Stimulated activated CD8-positive, alpha-beta memory T cell treated with anti-CD3 and anti-CD28 coated beads, Interleukin-4, amount 100 ng/mL, for 4 hours (primary cell): ENCODE measurements at places on chromosomes 2 and 18.
A peak's percentile ranks its signal among the peaks of the same experiment; 100 is the strongest.

GRCh38 chr2:64460330-64460729, 6.4 kb downstream of the LGALSL start:
- no peak for DNase-seq

DNA sequence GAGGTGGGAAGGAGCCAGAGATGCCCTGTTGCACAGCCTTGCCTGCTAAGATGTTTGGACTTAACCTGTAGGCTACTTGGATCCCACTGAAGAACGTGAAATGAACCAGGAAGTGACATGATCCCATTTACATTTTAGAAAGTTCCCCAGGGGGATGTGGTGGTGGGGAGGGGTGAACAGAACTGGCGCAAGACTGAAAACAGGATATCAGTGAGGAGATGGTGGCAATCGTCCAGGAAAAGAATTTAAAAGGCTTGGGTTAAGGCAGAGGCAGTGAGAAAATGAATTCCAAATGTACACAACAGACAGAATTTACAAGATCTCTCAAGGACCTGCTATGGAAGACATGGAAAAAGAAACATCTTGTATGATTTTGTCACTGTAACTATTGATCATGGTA, 42.3 kb downstream of the SULT1C2 start:
- no peak for DNase-seq

- DNase-seq = no peak
Measured at GRCh38 chr2:46534589-46534988, 55.2 kb downstream of the TMEM247 start.

- no peak for DNase-seq
Measured at GRCh38 chr18:8673256-8674209, 31.8 kb upstream of the MTCL1 start.

DNA sequence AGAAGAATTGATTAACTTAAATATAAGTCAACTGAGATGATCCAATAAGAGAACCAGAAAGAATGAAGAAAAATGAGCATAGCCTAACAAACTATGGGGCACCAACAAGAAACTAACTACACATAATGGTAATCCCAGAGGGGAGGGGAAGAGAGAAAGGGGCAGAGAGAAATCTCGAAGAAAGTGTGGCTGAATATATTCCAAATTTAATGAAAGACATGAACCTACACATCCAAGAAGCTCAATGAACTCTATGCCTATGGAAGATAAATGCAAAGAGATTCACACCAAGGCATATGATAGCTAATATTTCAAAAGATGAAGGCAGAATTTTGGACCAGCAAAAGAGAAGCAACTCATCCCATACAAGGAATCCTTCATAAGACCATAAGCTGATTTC, 649.2 kb downstream of the ZEB2 start:
- no peak for DNase-seq

DNA sequence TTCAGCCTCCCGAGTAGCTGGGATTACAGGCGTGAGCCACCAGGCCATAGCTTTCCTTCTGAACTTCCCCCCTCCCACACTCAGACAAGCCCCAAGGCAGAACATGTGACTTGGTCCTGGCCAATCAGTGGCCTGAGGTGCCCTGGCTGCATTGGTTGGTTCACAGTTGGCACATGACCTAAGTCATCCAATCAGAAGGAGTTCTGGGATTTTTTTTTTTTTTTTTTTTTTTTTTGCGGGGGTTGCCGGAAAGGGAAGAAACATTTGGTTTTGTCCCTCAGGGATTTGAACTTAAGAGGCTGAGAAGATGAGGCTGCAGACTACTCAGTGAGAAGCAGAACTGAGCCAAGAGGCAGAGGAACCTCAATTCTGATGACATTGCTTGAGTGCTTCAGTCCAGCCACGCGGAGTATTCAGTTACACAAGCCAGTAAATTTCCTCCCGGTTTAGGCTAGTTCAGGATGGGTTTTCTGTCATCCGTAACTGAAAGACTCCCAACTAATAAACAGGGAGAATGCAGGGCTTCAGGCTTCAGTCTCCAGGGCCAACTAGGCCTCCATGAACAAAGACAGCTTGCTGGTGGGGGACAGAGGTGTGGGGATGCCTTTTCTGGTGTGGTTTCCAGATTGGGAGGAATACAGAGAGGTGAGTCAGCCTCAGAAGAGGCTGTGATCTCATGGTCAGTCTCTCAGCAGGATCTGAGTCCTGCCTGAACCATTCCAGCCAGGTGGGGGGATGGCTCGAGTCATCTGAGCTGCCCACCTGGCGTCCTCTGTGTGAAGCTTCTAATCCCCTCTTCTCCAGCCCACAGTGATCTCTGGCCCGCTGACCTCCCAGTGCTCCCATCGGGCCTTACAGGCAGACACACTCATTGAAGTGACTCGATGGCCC, 9.2 kb downstream of the PTMA start:
- DNase-seq = no peak

DNA sequence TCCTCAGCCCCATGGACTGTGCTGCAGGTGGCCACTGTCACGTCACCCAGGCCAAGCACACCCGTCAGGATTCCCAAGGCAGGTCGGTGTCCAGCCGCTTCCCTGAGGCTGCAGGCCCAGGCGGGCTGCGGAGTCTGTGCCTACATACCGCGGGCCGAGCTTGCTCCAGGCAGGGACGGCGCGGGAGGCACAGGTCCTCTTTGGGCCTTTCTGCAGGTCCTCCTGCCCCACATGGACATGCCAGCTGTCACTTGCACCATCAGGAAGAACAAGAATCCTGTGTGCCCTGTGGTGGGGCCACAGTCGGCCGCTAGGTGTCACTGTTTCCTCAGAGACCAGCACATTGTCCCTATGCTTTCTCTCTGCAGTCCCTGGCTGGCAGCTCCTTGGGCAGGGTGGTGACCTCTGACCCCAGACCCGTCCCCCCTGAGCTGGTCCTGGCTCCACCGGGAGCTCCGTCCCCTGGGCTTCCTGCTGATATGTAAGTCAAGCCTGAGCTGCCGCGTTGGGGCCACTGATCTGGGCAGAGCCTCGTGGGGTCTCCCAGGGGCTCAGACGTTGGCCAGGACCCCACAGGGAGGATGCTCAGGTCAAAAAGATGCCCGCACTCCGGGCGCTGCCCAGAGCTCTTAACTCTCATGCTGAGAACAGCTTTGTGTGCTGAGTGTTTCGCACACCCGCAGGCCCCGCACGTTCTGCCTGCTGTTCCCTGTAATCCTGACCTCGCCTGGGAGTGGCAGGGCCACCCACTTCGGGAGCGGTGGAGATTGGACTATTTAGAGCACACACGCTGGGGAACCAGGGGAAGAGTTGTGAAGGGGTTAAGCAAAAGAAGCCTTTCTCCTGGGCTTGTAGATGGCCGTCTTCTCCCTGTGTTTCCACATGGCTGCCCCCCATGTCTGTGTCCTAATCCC, 17.3 kb upstream of the AGXT start:
- peak; percentile 80 for DNase-seq

DNA sequence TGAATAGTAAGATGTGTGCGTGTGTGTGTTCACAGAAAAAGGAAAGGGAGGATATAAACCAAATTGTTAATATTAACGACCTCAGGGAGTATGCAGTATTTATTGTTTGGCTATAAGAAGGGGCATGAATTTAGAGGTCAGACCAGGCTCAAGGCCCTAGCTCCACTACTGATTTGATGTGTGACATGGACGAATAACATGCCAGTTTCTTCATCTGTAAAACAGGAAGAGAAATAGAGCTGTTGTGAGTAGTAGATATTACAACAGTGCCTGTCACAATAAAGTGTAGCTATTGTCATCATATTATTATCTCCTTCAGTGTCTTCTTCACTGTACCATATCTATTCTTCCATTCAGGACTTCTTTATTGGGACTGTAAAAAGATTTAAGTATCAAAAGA, 4.1 kb upstream of the MAT2A start:
- DNase-seq = no peak

- no peak for DNase-seq
Measured at GRCh38 chr18:27382567-27383216, 197.6 kb upstream of the CHST9 start.

- no peak for DNase-seq
Measured at GRCh38 chr2:40962026-40962425, 510.1 kb upstream of the SLC8A1 start.

- no peak for DNase-seq
Measured at GRCh38 chr2:24855726-24856125, 62.5 kb downstream of the CENPO start.

DNA sequence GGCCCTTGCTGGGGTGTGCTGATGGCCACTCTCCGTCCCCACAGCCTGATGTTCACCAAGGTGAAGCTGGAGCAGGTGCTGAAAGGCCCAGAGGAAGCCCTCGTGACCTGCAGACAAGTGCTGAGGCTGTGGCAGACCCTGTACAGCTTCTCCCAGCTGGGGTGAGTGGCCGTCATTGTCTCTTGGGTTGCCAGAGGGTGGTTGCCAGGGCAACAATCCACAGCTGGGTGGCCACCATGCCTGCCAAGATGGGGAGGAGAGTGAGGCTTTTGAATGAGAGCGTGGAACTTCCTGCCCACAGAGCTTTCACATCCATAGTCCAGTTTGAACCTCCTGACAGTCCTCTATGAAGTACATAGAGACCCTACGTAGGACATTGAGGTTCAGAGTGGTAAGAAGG, 108.8 kb downstream of the STPG4 start:
- no peak for DNase-seq

DNA sequence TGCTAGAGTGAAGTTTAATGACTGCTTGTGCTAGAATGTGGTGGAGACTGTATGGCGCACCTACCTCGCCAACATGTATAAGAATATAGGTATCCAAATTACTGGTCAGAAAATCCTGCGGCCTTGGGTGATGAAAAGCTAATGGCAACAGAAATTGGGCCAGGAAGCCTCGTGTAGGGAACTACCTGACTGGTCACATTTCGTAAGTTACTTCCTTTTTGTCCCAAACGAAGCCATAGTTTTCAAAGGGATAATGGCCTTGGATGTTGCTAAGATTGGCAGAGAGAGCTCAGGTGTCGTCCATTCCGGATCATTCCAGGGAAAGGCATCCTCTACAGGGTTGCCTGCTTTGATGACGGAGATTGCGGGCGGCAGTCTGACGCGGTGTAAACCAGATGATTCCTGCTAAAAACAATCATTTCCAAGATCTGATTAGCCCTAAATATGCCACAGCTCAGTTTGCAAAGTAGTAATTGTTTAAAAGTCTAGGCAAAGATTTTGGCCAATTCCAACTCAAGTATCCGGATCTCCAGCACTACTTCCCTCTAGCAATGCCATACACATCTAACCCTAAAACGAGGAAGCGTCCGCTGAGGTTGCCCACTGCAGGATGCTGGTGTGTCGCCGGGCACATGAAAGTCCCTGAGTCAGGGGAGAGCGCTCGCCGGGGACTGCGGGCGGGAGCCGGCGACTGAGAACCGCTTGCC, 708 bp upstream of the MALT1 start:
- no peak for DNase-seq

DNA sequence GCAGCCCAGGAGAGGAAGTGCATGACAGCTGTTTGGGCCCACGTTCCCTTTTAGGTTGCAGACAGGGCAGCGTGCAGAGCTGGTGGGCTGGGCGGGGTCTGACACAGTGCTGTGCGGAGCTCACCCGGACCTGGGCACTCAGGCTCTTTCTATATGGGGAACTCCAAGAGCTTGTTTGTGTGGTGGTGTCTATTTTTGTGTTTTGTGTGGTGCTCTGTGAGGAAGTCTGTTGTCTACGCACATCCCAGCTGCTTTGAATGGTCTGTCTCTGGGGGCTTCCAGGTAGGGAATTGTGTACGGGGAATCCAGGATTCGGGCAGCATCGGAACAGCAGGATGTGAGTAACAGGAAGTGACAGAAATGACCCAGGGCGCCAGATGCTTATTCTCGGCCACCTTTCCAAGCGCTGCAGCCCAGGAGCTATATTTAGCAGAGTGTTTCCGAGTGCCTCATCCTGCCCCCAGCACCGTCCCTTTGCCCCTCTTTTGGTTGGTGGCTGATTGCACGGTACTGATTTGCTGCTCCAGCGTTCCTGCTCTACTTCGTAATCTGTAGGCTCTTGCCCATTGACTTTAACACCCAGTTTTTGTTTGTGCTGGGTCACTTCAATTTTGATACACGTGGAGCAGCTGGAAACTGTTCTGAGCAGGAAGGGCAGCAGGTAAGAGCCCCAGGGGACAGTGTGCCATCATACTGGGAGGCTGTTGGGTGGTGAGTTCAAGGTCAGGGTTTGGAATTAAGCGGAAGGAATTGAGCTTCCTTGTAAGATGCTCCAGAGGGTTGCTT, 64.7 kb downstream of the DGKD start:
- no peak for DNase-seq

DNA sequence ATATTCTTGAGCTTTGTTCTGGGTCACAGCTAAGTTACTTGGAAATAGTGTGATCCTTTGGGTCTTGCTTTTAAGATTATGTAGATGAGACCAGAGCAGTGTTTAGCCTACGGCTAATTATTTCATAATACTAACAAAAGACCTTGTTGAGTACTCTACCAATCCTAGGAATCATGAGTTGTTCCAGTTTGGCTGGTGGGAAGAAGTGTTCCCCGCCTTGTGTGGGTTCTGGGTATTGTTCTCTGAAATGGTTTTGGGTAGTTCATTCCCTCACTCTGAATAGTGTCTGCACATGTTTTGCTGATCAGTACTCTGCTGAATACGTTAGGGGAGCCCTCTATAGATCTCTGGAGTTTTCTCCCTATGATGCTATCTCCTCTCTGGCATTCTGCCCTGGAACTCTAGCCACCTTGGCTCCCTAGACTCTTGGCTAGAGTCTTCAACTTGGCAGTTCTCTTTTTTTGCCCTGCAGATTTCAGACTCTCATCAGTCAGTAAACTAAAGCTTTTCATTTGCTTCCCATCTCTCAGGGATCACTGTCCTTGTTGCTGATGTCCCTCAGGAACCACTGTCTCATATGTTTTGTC, 48.4 kb downstream of the NEMP2 start:
- no peak for DNase-seq

DNA sequence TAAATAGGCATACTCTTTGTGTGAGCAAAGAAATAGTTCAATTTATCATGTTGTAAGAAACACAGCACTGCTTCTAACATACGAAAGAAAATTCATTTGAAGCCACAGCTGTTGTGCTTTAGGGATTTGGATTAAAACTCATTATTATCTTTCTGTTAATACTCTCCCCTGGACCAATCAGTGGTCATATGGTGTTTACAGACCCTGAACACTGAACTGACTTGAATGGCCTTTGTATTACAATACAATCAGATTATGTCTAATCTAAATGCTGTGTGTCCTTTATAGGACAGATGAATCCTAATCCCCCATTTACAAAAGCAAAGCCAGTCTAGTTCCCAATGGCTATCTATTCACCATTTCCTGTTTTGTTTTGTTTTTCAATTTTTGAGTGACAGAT, 36.5 kb downstream of the ZNF385B start:
- DNase-seq = no peak

- DNase-seq = no peak
Measured at GRCh38 chr2:58241546-58241864, 380 bp upstream of the FANCL start.

- DNase-seq = no peak
Measured at GRCh38 chr2:28052691-28053090, 162.2 kb downstream of the BABAM2 start.

- no peak for DNase-seq
Measured at GRCh38 chr18:44885507-44885906, 204.8 kb downstream of the SETBP1 start.

- no peak for DNase-seq
Measured at GRCh38 chr18:35397976-35398375, 20.8 kb upstream of the ZNF396 start.

GRCh38 chr18:57843386-57843785, 40.3 kb upstream of the ATP8B1 start:
- no peak for DNase-seq
